ENCODE measurements at places on chromosomes 12 and 14.

DNA sequence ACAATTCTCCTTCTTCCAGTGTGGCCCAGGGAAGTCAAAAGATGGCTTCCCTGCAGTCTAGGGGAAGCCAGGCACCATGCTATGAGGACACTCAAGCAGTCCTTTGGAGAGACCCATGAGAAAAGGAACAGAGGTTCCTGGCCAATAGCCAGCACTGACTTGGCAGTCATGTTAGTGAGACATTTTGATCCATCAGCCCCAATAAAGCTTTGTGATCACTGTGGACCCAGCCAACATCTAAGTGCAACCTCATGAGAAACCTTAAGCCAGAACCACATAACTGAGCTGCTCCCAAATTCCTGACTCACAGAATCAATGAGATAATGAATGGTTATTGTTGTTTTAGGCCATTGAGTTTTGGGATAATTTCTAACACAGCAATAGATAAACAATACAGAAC, 51.0 kb upstream of the NAP1L1 start:
- no peak for DNase-seq

- no peak for DNase-seq
These were observed 518.6 kb downstream of the NELL2 start for GRCh38 chr12:44357494-44357893.

- no peak for DNase-seq
These were observed 88.7 kb upstream of the KCNA1 start for GRCh38 chr12:4820971-4821370.

DNA sequence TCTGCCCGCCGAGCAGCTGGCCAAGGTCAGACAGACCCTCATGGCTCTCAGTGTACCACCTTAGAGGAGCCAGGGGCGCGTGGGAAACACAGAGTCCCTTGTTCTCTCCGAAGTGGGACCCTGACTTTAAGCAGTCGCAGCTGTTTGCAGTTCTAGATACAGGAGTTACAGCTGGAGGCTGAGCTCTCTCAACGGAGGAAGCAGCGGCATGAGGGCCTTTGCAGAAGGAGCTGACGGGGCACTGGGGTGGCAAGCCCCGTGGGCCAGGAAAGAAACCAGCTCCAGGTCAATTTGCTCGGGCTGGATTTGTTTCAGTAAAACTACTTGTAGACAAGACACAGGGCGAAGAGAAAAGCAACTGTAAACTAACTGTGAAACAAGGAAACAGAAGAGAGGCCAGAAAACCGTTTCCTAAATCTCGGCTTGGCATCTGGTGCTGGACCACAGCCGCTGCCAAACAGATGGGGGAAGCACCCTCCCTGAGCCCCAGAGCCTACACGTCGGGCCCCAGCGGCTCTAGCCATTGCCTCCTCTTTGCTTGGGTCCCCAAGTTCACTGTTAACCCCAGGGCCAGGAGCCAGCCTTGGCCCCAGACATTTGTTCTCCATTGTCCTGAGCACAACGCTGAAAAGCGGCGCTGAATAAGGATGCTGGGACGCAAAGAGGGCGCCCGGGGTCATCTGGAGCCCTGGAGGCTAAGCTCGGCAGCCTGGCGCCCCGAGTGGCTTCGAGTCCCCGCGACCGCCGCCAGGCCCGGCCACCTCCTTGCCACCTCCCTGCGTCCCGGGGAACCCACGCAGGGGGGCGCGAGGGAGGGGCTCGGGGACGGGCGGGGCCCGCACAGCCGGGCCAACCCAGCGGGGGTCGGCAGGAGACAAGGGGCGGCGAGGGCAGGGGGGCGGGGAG, 914 bp upstream of the PACS2 start:
- DNase-seq = no peak

GRCh38 chr14:74434294-74434693, 8.3 kb upstream of the SYNDIG1L start:
- DNase-seq = no peak

DNA sequence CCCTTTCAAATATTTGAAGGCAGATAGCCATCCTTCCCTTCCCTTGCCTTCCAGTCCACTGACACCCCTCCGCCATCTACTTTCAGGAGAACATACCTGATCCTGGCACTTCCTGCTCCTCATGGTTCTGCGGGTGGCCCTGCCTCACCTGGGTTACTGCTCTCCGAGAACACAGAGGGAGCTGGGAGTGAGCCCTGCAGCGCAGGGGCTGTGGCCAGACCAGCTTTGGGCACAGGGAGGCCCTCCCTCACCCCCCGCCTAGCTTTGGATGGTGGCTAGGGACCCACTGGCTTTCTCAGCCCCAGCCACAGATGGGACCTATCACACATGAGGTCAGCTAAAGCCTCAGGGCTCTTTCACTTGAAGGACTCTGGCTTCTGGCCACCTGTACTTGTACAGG, 12.4 kb downstream of the IQSEC3 start:
- DNase-seq = no peak

DNA sequence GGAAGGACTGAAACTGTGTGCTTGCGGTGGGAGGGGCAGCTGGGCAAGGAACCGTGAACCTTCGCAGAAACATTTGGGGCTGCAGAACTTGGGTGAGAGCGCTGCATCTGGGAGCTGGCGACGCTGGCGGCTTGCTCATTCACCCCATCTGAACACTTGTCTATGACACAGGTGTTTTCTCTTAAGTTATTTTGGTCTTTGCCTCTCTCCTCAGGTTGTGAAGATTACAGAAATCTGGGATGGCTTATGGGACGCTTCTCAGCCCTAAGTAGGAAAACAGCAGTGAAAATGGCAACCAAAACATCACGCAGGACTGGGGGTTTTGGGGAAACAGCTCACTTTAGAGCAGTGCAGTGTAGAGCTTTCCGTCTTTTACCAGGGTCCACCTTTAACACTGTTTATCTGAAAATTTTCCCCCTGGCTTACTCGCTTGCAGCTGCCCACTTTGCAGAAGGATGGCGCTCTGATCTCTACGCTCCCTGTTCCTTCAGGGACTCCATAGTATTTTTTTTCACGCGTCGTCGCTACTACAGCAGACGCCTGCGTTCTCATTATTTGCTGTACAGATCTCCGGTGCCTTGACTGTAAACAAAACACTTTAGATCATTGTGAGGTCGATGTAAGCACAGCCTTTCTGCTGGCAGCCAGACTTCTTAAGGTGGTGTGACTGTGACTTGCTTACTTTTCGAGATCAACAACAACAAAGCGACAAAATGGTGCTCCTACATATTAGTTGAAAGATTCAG, 2.7 kb upstream of the CDKN1B start:
- peak; percentile 78 for DNase-seq

- DNase-seq = no peak
These were observed 109.2 kb downstream of the PRMT8 start for GRCh38 chr12:3600039-3600720.

DNA sequence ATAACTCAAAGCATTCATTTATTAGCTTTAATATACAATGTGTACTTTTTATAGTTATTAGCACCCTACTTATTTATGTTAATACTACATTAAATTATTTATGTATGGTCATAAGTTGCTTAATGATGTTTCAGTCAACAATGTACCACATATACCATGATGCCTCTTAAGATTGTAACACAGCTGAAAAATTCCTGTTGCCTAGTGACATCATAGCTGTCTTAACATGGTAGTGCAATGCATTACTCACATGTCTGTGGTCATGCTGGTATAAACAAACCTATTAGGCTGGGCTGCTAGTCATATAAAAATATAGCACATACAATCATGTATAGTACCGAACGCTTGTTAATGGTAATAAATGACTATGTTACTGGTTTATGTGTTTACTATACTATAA, 120.4 kb downstream of the ANO6 start:
- DNase-seq = no peak

DNA sequence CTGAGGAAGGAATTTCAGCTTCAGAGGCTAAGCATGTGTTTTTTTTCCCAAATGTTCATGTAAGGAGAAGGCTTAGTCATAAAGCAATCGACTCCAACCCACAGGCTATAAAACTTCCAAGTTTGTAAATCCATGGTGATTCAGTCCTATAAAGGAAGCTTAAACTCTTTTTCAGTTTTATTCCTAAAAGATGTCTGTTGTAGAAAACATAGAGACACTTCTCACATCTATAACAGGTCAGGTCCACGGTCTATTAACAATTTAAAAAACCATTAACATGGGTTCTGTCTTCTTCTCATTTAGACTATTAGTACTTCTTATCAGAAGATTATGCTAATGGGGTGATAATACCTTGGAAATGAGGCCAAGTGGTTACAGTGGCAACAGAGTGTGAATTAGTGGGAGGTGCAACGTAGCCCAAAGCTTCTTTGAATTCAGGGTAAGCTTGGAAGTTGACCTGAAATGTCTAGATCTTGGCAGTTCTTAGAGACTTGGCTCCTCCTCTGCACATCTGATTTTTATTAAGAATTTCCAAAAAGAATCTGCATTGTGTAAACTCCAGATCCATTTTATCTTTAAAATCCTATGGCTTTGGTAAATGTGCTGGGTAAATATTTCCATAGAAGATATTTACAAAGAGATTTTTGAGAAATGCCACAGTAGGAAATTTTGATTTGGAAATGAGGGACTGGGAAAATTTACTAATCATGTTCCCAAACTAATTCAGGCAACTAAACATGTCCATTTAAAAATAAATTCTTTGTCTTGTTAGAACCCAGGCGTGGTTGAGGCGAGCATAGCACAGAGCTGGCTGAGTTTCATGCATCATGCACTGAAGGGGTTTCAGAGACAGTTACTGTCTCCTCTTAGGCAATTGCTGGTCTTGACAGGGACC, 86.4 kb downstream of the EML1 start:
- DNase-seq = no peak

- DNase-seq = no peak
These were observed 10.2 kb upstream of the YARS2 start for GRCh38 chr12:32765906-32766305.

- DNase-seq = no peak
These were observed 1585.3 kb upstream of the TMEM132C start for GRCh38 chr12:126681676-126682075.

DNA sequence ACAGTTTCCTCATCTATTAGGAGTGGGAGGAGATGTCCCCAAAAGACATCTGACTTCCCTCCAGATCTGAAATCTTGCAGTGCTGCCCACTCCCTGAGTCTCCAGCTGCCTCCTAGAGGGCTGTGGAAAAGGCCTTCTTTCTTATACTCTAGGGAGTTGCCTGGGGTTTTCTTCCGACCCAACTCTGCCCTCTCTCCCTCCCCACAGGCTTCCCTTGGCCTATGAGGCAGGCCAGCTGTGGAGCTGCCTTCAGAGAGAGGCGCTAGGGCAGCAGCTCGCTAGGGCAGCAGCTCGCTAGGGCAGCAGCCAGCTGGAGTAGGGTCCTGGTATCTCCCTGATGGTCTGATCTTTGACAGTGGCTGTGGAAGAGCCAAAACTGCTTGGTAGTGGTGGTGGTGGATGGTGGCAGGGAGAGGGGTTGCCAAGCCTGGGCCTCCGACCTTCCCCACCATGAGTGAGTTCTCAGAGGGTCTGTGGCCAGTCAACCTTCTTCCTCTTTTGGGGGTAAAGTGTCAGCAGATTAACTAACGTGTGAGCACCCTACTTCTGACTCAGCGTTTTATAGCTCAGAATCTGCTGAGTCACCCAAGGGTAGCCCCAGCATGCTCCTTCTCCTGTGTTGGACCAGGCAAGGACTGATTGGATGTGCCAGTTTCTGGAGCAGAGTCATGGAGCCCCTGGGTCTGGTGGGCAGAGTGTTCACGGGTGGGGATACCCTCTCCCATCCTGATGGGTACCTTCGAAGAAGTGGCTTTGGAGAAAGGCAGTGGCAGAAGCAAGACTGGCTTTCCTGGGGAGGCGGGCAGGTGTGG, 2.3 kb downstream of the SLC48A1 start:
- no peak for DNase-seq

- no peak for DNase-seq
These were observed 49.8 kb downstream of the NOC4L start for GRCh38 chr12:132194056-132194455.

DNA sequence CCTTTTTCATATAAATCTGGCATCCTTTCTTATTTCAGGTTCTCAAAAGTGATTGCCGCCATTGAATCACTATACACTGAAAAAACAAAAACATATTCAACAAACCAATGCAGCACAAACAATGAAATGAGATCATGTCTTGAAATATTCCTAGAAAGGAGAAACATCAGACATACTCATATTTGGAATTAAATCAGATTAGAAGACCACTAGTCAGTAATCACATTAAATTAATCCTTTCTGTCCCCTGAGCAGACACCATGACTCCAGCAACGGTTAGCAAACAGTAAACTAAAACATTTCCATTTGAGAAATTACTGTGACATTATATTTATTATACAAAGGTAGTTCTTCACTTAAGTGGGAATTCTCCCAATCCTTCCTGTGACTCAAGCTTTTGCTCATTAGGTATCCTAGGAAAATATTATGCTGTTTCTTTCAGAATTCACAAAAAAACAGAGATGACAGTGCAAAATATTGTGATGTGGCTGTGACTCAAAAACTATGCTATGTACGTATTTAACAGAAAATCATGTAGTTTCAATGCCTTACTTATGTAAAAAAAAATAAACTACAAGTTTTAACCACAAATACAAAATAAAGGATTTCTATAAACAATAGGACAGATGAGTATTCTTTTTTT, 29.7 kb downstream of the CPNE8 start:
- DNase-seq = no peak

DNA sequence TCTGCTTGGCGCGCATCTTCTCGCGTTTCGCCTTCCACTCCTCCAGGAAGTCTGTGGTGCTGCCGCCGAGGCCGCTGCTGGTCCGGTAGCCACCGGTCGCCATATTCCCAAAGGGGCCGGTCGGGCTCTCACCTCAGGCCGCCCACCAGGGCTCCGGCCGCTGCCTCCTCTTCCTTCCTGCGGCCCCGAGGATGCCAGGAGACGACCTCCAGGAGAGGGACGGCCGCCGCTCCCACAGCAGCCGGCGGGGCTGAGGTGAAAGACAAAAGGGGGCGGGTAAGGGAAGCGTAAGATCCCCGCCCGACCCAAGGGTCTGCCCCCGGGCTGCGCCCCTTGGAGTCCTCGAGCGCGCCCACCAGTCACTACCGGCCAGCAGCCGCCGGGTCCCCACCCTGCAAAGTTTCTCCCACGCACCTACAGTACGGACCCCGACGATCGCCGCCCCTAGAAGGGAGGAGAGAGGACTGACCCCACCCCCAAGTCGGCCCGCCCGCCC, 574 bp downstream of the PAWR start:
- DNase-seq = no peak

DNA sequence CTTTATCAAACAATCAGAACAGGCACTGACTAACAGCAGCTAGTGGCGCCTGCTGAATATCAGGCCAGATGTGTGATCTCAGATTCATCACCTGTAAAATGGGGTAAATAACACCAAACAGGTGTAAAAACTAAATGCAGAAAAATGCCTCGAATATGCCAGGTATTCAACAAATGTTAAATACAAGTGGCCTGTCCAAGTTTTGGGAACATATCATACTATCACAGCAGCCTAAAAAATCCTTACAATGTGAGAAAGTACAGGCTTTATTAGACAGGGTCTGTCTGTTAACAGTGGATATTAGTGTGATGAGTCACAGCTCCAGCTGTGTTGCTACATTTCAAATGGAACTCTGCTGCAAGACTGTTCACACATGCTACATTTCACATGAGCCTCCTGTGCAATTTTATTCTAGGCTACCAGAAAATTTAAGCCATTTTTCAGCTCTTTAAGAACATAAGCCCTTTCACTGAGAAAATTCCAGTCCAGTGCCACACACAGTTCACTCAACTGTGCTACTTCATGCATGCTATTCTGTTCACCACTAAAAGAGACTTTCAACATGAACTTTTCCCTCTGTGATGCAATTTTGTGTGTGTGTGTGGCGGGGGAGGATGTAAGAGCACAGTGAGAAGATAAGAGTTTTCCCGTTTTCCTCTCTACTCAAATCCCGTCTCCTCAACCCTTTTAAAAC, 56.7 kb downstream of the MSRB3 start:
- no peak for DNase-seq

- no peak for DNase-seq
These were observed 110.4 kb downstream of the SMOC1 start for GRCh38 chr14:69989622-69990021.

GRCh38 chr14:105090493-105091053, 25.3 kb upstream of the GPR132 start:
- peak; percentile 74 for DNase-seq
